ENCODE measurements at places on chromosomes 7 and 10.

DNA sequence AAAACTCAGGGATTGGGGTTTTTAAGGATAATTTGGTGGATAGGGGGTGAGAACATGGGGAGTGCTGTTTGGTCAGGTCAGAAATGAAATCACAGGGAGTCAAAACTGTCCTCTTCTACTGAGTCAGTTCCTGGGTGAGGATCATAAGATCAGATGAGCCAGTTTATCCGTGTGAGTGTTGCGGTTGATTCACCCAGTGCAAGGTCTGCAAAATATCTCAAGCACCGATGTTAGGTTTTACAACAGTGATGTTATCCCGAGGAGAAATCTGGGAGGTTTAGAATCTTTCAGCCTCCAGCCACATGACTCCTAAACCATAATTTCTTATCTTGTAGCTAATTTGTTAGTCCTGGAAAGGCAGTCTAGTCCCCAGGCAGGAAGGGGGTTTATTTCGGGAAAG lies 31.7 kb upstream of the AGR2 start:
- peak; percentile 20 for DNase-seq

DNA sequence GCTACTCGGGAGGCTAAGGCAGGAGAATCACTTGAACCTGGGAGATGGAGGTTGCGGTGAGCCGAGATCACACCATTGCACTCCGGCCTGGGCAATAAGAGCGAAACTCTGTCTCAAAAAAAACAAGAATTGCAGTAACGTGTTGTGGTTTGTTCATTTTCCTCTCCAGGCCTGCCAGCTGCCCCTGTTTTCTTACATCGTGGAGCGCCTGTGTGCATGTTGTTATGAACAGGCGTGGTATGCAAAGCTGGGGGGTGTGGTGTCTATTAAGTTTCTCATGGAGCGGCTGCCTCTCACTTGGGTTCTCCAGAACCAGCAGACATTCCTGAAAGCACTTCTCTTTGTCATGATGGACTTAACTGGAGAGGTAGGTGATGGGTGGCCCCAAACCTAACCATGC lies 52.1 kb downstream of the TRRAP start:
- DNase-seq: no peak

GRCh38 chr10:2121315-2121714 lies 384.0 kb upstream of the ADARB2 start:
- no peak for DNase-seq

DNA sequence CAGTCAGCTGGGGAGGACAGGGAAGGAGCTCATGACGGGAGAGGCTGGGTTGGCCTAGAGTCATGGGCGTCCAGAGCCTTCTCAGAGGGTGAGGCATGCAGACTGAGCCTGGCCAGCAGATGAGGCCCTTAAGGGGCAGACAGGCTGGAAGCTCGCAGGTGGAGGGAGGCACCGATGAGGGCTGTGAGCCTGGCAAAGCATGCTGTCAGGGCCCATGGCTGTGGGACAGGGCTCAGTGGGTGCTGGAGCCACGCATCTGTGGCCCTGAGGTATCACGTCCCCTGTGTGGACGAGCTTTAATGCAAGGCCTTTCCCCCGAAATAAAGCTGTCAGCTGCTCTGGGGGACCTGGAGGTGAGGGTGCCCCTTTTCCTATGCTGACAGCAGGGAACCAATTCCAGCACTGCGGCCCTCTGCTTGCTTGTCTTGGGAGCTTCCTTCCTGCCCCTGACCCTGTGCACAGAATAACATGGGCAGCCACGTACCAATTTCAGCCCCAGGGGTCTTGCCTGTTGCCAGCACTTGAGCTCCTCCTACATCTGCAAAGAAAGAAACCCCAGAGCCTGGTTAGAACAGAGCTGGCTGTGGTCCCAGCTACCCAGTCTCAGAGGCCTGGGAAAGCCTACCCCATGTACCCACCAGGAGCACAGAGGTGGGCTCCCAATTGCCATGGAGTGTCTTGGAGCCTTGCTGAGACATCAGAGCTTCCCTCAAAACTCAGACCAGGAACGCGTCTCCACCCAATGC lies 20.6 kb downstream of the TMEM273 start:
- no peak for DNase-seq

DNA sequence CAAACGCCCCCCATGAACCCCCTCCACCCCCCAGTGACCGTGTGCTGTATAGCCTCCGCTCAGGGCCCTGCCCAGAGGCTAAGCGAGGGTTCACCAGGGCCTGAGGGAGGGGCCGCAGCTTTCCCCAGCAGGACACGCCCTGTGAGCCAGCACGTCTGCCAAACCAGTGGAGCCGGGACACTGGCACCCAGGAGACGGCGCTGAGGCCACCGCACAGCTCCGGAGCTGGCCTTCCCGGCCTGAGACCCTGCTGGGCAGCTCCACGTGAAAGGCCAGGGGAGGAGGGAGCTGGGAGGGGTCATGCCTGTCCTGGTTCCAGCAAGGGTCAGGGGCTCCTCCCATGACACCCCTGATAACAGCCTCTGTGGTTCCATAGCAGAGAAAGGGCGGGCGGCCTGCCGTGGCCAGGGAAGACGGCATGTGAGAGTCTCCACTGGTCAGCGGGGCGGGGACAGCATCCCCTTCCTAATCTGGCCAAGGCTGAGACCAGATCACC lies 278.3 kb downstream of the ELFN1 start:
- DNase-seq: no peak

GRCh38 chr10:43118631-43119415 lies 19.4 kb upstream of the CSGALNACT2 start:
- no peak for DNase-seq

GRCh38 chr7:83872501-83872900 lies 223.6 kb upstream of the SEMA3E start:
- no peak for DNase-seq

GRCh38 chr10:102313221-102313896 lies 68.0 kb downstream of the GBF1 start:
- DNase-seq: peak; percentile 68

All from EH (cell line).